Glomerular endothelial cell (primary cell): ENCODE measurements at places on chromosomes 5 and 9. TPM values are rescaled to one million over a fixed set of nuclear protein-coding genes. Genes with fewer than 3 reads are reported as not detected.

- DNase-seq: no peak
Observed at GRCh38 chr5:2475902-2476301, 275.6 kb downstream of the IRX2 start.

DNA sequence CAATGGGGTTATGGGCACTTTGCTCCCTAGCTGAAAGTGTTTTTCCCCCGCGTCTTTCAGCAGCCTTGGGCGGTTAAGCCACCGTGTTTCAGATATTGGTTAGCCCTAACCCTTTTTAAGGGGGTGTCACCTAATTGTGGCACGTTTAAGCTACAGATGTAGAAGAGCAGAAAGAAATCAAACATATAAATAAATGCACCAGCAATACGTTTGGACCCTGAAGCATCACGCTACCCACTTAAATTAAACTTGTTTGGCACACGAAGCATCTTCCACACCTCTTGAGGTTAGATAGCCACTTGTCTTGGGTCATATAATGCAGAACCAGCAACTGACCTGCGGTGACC lies 768 bp downstream of the YTHDC2 start:
- no peak for DNase-seq

DNA sequence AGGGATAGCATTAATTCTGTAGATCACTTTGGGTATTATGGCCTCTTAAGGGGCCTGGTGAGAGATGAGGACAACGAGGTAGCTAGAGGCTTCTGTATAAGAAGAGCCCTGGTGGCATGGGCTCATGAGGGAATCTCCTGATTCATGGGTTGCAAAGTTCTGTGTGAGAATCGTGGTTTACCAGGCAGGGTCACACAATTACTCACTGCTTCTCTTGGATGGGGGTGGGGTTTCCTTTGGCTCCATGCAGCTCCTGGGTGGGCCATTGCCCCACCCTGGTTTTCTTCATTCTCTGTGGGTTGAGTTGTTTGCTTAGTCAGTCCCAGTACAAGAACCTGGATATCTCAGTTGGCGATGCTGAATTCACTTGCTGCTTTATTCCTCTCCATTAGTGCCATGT lies 30.9 kb upstream of the TNFSF15 start:
- DNase-seq: no peak

DNA sequence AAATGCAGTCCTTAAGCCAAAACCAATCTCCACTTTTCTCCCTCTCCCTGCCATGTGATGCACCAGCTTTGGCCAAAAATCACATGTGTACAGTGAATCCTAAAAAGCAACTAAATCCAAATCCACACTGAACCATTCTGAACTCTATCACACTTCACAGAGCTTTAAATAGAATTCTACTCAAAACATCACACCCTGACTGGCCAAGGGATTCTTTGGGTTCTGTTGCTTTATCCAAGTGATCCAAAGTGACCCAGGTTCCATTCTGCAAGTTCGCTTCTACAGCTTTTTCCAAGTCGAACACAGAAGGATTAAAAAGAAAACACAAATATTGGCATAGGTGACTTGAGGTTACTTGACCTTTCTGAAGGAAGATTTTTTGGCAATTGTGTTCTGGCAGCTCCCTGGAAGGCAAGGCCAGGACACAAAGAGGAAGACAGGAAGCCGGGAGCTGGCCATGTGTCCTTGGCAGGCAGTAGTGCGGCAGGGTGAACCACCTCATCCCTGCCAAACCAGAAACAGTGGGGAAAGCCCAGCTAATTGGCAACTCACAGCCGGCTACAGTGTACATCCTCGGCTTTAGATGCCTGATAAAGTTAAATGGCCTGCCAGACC lies 115.0 kb downstream of the NFIB start:
- no peak for DNase-seq

DNA sequence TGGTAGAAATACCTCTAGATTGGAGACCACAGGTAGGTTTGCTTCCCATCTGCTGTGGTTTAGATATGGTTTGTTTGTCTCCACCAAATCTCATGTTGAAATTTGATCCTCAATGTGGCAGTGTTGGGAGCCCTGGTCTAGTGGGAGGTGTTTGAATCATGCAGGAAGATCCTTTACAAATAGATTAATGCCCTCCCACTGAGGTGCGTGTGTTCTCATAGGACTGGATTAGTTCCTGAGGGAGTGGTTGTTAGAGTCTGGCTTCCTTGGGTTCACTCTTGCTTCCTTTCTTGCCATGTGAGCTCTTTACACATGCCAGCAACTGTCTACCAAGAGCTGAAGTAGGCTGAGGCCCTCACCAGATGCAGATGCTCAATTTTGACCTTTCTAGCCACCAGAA lies 391.1 kb upstream of the GRIA1 start:
- DNase-seq: no peak

DNA sequence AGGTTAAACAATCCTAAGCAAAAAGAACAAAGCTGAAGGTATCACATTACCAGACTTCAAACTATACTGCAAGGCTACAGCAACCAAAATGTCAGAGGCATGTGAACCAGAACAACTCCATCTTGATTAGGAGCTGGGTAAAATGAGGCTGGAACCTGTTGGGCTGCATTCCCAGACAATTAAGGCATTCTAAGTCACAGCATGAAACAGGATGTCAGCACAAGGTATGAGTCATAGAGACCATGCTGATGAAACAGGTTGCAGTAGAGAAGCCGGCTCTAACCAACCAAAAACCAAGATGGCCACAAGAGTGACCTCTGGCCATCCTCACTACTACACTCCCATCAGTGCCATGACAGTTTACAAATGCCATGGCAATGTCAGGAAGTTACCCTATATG lies 252.0 kb downstream of the RASEF start:
- DNase-seq: no peak

DNA sequence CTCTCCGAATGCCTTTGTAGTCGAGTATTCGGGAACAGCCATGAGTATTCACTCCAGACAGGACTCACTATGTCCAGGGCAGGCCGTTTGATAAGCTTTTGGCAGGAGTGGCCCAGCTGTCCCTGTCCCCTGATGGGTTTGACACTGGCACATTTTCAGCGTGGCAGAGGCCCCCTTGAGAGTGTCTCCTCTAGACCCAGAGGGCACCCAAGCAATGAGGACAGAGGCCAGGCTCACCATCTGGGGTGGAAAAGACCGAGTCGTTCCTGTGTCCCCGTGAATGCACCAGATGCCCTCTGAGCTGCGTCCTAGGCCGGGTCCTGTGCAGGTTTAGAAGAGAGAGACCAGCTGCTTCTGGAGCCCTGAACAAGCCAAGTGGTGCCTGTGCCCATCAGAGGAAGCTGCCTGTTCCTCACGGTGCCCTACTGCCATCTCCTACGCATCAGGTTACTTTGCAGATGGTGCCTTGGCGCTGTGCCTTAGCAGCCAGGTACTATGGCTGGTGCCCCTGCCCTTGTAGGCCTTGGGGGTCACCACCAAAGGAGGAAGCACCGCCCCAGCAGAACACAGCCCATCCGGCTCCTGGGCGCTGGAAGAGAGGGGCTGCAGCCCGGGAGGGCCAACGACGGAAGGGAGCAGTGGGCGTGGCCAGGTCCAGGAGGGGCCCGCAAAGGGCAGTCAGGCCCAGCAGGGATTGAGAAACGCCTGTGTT lies 42.4 kb downstream of the LRSAM1 start:
- DNase-seq: no peak

DNA sequence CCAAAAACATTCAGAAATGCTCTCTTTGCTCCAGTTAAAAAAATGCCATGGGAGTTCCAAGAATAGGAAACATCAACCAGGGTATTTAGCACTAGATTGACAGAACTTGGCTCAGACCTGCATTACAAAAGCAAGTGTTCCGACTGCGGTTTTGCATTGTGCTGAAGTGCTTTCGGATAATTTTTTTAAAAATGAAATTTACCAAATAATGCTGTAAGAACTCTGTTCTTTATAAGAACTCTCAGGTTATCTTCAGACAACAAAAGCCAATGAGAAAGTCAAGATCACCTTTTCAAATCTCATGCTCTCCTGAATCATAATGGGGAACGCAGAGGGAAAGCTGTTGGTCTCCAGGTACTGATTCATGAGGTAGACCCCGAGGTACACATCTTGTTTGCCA lies 483 bp upstream of the PLPP6 start:
- DNase-seq: no peak

- no peak for DNase-seq
Observed at GRCh38 chr9:87395804-87396479, 101.7 kb upstream of the DAPK1 start.

GRCh38 chr5:135753990-135754389 lies 80.5 kb upstream of the SLC25A48 start:
- no peak for DNase-seq

DNA sequence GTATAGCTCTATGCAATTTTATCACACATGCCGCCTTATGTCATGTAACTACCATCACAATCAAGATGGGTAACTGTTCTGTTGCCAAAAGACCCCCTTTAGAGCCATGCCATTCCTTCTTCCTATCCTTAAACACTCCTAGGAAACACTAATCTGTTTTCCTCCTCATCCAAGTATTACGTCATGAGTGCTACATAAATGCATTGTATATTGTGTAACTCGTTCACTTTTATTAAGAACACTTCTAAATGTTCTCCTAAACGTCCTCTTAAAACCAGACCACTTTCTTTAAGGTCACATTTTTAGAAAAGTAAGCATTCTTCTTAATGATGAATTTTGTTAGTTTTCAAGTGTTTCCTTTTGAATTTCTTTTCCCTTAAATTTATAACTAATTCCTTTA lies 49.8 kb upstream of the MTMR12 start:
- no peak for DNase-seq

DNA sequence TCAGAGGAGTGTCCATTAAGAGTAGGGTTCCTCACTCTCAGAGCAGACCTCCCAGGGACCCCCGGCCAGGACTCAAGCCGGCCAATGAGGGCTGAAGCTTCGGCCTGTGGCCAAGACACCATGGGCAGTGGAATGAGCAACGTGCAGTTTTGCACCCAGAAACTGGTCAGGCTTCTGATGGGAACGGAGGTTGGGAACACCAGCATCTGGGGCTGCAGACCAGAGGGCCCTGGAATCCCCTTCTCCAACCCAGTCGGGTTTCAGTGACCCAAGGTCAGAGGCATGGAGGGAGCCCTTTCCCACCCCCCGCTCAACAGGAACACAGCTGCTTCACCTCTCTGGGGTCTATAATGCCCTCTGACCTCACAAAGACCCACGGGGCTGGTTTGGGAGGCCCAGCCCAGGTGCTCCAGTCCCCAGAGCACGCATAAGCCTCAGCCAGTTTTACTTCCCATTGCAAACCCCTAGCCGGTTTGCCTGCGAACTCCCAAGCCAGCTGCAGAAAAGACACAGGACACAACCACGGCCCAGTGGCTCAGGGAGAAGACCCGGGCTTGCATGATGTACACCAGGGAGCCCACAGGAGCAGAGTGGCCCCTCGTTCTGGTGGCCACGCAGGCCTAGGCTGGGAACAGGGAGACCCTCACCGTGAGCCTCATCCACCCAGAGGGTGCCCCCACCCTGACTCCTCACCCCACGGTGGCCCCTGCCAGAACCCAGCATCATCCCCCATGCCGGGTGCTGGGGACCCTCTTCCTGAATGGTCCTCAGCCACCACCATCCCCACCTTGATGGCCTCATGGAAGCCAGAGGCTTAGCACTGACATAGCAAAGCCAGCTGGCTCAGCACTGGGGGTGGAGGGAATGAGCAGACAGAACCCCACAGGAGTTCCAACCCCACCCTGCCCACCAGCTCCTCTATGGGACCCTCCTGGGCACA lies 30.6 kb downstream of the VAV2 start:
- no peak for DNase-seq

- no peak for DNase-seq
Observed at GRCh38 chr5:180140079-180140554, 68.6 kb upstream of the RNF130 start.

- no peak for DNase-seq
Observed at GRCh38 chr9:2234371-2234893, 219.3 kb downstream of the SMARCA2 start.

DNA sequence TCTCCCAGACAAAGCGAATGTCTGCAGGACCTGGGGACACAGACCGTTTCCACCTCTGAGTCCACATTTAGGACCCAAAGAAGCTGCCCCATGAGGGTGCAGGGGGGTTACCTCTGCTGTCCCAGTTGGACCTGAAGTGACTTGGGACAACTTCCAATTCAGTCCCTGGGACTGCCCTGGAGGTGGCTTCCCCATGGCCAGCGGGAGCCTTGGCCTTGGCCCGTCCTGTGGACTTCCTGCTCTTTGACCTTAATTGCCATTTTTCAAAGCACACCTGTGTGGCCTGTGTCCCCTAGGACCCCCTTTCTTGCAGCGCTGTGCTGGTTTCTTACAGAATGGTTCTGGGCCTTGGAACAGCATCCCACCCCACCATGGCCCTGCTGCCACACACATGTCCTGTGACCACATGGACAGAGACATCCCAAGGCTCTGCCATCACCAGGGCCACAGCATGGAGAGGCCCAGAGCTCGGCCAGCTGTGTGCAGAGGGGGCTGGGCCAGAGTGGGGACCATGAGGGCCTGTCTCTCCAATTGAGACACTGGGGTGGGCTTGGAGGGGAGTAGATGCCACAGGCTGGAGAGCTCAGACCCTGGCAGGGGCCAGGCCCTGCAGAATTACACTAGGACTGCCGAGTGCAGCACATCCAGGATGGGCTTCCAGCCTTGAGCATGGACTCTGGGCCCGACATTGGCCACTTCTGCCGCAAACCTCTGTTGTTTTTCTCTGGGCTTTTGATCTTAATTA lies 45.8 kb downstream of the SECISBP2 start:
- no peak for DNase-seq

DNA sequence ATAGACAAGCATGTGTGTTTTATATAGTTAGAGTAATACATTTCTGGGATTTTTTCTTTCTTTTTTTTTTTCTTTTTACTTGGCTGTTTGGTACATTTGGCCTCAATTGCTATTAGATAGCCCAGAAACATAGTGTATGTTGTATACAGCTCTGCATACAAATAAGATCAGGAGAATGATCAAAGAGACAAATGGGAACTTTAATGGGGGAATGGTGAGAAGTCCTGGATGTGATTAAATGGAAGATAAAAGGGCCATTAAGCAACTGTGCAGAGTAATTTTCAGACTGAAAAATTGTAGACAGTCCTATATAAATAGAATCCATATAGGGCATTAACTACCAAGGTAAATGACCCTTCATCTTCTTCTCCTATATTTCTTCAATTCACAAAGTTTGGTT lies 575.6 kb downstream of the EBF1 start:
- no peak for DNase-seq

Gene SPATA31D4
- not detected in 2 replicates for total RNA-seq

Gene LAMC3
- 0.12 and 0.63 TPM in 2 replicates for total RNA-seq

Gene ANKRD34B
- total RNA-seq: 0.05 and 0.06 TPM in 2 replicates

Gene F12
- 0.53 and 4.3 TPM in 2 replicates for total RNA-seq

Gene PCDHA9
- 0.06 and 0.19 TPM in 2 replicates for total RNA-seq

Gene PTPN3
- total RNA-seq: 1.8 and 3.6 TPM in 2 replicates

Gene KCNT1
- not detected in 2 replicates for total RNA-seq

Gene CDH6
- total RNA-seq: 6.7 and 22.1 TPM in 2 replicates
